ENCODE measurements at places on chromosomes 1 and 21. TPM values are rescaled to one million over a fixed set of nuclear protein-coding genes. Genes with fewer than 3 reads are reported as not detected.

Gene CLEC20A
- total RNA-seq: not detected

Gene ATP6V1G3
- total RNA-seq: not detected

Gene CNN3
- 210 TPM for total RNA-seq

Gene PCBP3
- total RNA-seq: 7.5 TPM

Gene NBPF9
- total RNA-seq: 10.8 TPM

Gene RAB3B
- 1.3 TPM for total RNA-seq

Gene URB2
- 7.8 TPM for total RNA-seq

Gene BRINP3
- 8.9 TPM for total RNA-seq

Gene MTR
- total RNA-seq: 29.7 TPM

DNA sequence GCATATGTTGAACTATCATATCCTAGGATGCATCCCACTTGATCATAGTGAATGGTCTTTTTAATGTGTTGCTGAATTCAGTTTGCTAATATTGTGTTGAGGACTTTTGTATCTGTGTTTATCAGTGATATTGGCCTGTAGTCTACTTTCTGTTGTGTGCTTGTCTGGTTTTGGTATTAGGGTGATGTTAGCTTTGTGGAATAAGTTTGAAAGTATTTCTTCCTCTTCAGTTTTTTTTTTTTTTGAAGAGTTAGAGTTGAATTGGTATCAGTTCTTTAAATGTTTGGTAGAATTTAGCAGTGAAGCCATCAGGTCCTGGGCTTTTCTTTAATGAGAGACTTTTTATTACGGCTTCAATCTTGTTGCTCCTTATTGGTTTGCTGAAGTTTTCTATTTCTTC is 162.3 kb downstream of the VAV3 start:
- DNase-seq: no peak

GRCh38 chr1:179229214-179230140 is at the start of gene ABL2:
ABL2 (minus strand) TSS chr1:179229677; CDS start chr1:179229397, 280 bp downstream.
- no peak for DNase-seq

DNA sequence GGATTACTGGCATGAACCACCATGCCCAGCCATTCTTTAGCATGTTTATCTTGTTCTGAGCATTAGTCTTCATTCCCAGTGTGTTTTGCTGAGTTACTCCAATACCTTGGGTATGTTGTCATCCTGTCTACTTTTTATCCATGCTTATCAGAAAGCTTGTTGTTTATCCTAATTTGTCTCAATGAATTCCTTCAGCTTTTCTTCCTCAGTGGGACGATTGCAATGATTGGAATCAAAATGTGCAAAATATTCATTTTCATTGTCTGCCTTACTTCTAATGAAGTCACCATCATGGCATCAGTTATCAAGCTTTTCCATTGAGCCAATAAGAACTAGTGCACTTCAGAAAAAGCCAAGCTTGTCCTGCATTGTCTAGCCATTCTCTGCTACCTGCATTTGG is 170.5 kb downstream of the HFM1 start:
- no peak for DNase-seq

DNA sequence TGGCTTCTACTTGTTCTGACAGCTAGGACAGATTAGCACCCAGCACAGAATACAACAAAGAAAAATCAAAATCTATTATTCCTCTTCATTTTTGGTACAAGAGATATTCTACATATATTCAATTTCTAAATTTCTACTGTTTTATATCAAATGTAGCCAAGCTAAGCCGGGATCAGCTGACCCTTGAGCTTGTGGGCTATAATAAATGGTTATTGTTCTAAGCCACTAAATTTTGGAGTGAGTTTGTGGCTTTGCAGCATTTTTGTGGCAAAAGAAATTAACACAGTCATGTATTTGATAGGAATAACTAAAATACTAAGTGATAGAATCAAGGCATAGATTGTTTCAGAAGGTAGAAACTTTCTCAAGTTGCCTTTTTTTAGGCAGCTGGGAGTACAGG is 50.7 kb downstream of the APP start:
- no peak for DNase-seq

DNA sequence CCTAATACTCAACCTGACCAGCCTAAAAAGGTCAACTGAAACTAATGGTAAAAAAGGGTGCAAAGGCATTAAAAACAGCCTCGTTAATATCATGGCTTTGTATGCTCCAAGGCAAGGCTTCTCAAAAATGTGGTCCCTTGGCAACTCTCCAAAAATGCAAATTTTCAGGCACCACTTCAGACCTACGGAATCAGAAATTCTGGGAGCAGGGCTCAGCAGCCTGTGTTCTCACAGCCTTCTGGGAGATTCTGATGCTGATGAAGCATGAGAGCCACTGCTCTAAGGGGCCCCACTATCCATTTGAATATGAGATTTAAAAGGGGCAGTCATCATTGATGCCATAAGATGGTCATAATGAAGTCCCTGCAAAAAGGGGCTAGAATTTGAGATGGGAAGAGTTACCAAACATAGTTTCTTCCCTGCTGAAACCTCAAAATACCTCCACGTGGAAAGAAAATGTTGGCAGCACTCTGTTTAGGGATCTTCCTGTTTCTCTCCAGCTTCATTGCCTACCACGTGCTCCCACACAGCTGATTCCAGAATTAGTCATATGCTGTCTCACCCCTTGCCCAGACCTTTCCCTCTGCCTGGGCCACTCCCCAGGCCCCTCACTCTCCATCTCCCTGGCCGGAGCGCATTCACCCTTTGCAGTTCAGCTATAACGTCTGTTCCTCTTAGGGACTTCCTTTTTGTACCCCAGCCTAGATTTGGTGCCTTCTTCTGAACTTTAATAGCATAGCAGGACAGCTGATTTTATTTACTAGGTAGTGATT is 46.7 kb downstream of the PHC2 start:
- DNase-seq: no peak

DNA sequence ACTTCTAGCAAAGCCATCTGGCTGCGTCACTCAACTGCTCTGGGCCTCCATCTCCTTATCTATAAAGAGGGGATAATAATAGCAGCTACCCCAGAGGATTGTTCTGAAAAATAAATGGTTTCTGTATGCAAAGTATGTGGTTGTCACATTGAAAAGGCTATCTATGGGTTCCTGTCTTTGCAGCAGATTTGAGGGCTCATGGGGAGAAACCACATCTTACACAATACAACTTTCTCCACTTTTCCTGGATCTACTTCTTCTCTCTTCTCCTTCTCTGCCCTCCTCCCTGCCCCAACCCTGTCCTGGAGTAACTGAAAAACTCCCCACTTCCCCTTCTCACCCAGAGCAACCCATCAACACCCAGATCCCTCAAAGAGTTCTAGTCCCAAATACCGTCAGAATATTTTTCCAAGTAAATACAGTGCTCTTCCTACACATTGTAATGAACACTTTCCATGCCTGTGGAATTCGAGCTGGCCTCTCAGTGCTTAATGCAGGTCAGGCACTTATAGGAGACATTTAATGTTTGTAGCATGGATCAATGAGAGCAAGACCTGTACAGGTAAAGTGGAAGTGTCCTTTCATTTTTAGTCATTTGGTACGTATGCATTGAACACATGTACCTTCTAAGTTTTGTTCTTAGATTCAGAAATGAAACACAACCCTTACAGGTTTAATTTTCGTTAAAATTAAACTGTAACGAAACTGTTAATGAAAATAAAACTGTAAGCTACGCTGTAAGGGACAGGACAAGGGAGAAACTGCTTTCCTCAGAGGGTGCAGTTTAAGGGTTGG is 131.9 kb downstream of the AK5 start:
- no peak for DNase-seq

DNA sequence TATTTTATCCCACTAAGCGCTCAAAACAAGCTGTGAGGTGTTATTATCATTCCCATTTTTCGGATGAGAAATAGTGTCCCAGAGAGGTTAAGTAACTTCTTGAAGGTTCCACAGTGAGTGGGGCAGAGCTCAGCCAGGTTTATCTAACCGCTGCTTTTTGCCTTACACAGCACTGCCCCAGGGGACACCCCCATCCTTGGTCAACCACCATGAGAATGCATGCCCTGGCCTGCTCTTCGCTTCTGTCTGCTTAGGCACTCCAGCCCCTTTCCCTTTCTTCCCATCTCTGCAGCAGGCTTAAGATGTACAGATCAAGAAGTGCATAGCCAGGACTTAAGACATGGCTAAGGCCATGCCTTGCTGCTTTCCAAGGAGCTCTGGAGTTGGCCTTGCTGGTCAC is 159.0 kb upstream of the CD34 start:
- DNase-seq: no peak

DNA sequence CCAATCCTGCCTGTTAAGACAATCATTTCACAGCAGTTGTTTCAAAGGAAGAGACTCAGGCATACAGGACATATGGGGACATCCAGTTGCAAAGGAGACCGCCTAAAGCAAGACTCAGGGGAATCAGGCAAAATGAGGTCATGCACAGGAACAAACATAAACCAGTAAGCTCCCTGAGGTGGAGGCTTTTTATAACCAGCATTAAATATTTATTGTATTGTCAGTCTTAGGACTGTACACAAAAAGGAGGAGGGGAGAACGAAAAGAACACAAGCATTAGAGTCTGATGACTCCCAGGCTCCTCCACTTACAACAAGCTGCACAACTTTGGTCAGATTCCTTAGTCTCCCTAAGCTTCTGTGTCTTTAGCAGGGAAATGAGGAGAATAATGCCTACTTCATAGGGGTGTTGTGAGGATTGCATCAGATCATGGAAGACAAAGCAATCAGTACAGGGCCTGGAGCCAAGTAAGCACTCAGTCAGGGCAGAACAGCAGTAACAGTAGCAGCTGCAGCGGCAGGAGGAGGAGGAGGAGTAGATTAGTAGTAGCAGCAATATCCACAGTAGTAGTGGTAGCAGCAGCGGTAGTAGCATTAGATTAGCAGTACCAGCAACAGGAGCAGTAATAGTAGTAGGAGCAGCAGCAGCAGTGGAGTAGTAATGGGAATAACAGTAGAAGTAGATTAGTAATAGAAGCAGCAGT is 54.2 kb upstream of the SPATA6 start:
- DNase-seq: no peak

- DNase-seq: no peak
These were observed 119.4 kb downstream of the MAST2 start for GRCh38 chr1:45922813-45923212.

GRCh38 chr1:43272161-43272560 is 2.4 kb downstream of the TMEM125 start:
- DNase-seq: no peak

GRCh38 chr1:204885288-204885711 is 14.6 kb downstream of the NFASC start:
- DNase-seq: no peak

GRCh38 chr1:162689745-162690671 is 57.7 kb downstream of the DDR2 start:
- no peak for DNase-seq

DNA sequence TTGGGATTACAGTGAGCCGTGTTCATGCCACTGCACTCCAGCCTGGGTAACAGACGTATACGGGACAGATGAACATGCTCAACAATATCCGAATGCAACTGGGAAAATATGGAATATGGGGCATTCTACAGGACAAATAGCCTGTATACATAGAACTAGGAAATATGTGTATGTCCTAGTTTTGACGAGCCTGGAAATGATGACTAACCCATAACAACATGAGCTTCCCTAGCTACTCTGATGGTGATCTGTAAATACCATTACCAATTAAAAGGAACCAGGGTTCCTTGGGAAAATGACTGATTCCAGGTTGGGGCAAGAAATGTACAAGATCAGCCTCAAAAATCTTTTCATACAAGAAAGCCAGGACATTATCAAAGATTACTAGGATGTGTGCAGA is 42.8 kb upstream of the ARTN start:
- no peak for DNase-seq

- DNase-seq: no peak
These were observed 19.2 kb upstream of the ID3 start for GRCh38 chr1:23578311-23578996.

All from esophagus muscularis mucosa (tissue), 4 donors.